ELR (cell line): ENCODE measurements at places on chromosomes 6 and 20.
A peak's percentile ranks its signal among the peaks of the same experiment; 100 is the strongest.

GRCh38 chr6:46105568-46105967 is 24.2 kb upstream of the ENPP4 start:
- no peak for DNase-seq

GRCh38 chr6:51093871-51094270 is 275.2 kb downstream of the TFAP2B start:
- no peak for DNase-seq

DNA sequence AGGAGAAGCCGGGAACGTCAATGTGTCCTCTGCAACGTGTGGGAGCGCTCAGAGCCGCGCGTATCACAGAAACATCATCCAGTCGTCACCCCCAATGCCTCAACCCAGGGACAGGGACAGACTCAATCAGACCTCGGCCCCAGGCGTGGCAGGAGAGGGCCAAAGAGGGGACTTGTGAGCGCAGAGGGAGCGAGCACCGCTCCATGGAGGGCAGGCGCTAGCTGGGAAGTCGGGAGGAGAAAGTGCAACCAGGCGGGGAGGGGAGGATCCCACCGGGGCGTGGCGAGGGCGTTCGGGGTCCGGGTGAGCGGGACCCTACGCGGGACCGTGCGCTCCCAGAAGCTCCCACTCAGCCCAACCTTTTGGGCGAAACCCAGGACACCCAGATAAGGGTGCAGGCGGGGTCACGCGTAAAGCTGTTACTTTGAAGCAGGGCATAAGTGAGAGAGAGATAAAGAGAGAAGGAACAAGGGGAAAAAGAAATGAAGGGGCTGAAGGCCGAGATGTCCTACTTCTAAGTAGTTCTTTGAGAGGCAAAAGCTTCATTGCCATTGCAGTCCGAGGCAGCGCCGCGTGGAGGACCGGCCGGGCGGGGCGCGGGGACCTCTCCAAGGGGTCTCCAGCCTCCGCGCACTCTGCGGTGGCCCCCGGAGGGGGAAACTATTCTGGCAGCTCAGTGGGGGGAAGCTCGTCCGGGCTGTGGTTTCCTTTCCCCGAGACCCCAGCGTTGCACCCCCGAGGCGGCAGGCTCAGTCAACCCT is 862 bp upstream of the SOBP start:
- peak; percentile 52 for DNase-seq

DNA sequence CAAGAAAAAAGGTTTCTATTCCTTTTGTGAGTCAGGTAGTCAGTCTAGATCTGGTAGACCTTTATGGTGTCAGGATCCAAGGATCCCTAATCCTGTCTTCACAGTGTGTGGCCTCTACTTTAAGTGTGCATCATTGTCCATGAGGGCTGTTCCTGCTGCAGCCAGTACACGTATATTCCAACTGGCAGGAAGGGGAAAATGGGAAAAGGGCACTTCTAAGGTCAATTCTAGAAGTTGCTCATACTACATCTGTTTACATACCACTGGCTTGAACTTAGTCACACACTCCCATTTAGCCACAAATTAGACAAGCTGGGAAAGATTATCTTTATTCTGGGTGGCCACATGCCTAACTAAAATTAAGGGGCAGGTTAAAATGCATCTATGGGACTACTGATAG is 9.7 kb upstream of the MMS22L start:
- DNase-seq: peak; percentile 85

- peak; percentile 88 for DNase-seq
These were observed at the start of gene GFOD1 for GRCh38 chr6:13487122-13488014. GFOD1 (minus strand) TSS chr6:13487600; CDS start chr6:13486890, 710 bp downstream.

DNA sequence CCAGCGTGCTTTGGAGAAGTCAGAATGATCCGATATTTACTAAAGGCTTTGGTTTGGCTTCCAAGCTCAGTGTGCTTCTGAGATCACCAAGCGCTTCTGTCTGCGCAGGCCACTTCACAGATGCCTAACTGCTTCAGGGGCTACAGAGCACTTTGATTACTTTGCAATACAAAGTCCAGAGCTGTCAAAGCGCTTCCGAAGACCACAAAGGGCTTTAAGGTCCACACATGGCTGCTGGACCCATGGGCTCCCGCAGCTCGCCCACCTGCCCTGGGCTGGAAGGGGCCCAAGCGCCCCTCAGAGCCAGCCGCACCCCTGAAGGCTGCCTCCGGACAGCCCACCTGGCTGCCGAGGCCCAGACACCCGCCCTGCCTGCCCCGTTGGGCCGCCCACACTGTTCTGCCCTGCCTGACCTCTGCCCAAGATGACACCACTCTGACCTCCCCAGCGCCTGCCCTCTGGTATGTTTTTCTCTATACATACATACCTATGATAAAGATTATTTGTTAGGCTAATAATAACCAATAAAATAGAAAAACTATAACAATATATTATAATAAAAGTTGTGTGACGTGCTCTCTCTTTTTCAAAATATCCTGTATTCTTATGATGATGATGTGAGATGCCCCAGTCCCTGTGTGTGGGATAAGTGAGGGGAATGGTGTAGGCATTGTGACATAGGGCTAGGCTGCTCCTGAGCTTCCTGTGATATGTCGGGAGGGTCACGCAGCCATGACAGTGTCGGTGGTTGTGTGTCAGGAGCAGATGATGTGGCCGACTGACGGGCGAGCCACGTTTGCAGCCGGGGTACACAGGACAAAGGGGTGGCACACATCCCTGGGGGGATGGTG is 22.6 kb downstream of the DYNLT1 start:
- no peak for DNase-seq

DNA sequence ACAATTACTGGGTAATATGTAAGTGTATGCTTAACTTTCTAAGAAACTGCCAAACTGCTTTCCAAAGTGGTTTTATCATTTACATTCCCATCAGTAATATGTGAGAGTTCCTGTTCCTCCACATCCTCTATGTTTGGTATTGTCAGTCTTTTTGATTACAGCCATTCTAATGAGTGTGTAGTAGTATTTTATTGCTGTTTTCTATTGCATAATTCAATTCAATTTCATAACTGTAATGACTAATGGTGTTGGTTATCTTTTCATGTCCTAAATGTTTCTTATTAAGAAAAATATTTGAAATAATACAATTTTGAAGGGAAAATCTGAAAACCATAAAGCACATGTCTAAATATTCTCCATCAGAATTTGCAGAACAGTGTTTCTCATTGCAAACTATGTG is 119.3 kb downstream of the MAP3K7 start:
- no peak for DNase-seq

DNA sequence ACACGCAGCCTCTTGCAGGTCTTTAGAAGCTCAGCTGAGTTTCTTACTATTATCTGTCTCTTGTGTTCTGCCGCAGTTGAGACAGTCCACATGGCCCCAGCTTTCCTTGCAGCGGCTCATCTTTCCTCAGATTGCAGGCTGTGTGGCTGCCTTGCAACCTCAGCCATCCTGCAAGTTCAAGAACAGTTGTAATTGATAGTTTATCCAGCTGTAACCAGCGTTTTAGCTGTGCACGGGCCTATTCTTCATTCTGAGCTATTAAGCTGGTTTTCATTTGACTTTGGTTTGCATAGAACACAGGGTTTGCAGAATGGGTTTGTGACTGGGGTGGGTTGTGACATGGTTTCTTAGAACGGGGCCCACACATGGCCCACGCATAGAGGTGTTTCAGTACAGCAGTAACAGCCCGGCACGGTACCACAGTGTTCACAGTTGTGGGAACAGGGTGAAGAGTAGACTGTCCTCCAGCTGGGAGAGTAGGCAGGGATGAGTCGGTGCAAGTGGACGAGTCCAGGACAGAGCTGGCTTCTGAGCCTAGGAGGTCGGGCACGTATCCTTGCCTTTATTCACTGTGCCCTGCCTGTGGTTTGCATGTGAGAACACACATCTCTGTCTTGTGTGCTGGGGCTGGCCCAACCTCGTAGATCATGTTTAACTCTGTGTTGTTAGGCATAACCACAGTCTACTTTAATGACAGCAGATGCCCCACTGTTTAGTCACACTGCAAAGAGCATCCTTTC is 89.2 kb downstream of the RPP40 start:
- peak; percentile 58 for DNase-seq

- no peak for DNase-seq
These were observed 625.0 kb upstream of the MAN1A1 start for GRCh38 chr6:119974430-119975159.
